ENCODE measurements at places on chromosomes 2 and 18.

GRCh38 chr2:112958428-112959108, 19.2 kb upstream of the IL36G start:
- no peak for DNase-seq

- DNase-seq: no peak
Observed at GRCh38 chr2:236659758-236660150, 90.1 kb downstream of the ACKR3 start.

- no peak for DNase-seq
Observed at GRCh38 chr18:43934781-43935471, 657.6 kb upstream of the SYT4 start.

DNA sequence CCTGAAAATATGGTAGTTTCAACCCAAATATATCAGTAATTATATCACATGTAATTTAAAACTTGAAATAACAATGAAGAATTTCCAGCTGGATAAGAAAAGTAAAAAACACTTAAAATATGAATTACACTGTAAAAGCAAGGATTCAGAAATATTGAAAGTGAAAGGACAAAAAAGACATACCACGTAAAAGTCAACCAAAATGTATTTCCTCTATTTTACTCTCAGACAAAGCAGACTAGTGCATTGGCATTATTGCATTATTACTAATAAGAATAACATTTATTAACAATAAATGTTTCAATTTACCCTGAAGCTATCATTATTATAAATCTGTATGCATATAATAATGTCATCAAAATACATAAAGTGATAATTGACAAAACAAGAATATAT, 445.1 kb upstream of the TRIB2 start:
- DNase-seq: no peak

- DNase-seq: no peak
Observed at GRCh38 chr18:68083776-68084175, 567.3 kb upstream of the DSEL start.

DNA sequence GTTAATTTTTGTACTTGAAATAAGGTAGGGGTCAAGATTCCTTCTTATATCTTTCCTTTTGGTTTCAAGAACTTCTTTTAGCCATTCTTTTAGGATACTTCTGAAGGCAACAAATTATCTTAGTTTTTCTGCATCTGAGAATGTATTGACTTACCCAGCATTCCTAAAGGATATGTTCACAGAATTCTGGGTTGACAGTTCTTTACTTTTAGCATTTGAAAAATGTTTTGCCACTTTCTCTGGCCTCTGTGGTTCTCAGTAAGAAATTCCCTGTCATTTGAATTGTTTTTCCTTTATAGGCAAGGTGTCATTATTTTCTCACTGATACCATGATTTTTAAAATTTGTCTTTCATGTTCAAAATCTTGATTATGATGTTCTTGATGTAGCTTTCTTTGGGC, 162.4 kb downstream of the GALNT1 start:
- DNase-seq: no peak

- no peak for DNase-seq
Observed at GRCh38 chr18:41162781-41163180, 792.3 kb upstream of the PIK3C3 start.

DNA sequence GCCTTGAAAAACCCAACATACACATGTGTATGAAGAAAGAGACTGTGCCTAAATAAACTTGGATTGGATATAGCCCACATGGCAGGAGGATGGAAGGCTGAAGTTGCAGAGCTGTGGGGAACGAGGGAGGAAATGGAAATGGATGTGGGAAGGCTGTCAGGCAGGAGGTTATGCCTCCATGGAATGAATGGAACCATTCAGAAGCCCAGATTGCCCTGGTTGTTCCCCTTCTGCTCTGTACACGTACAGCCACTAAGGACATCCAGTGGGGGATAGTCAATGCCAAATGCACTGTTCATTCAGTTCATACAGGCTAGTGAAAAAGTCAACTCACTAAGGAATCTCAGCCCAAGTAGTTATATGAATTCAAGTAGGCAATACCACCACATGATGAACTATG, 463.7 kb downstream of the TNS1 start:
- DNase-seq: no peak

- no peak for DNase-seq
Observed at GRCh38 chr18:39611381-39612100, 2045.9 kb upstream of the CELF4 start.

DNA sequence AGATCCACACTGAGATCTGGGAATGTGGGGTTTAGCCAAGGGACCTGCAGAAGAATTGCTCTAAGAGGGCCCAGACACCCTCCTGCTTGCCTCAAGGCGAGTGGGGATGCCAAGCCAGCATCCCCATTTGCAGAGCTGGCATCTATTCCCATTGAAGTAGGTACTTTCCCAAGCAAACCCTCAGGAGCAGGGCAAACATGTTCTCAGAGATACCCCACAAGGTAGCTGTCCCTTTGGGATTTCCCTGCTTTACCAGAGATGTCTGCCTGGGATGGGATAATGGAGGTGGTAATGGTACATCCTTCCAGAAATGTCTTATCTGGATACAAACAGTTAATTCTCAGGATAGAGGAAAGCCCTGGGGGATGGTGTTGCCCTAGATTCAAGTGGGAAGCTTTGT, 51.2 kb downstream of the GYPC start:
- no peak for DNase-seq

GRCh38 chr2:64626146-64626809, 27.4 kb downstream of the SERTAD2 start:
- no peak for DNase-seq

GRCh38 chr2:134674687-134675086, 44.1 kb downstream of the TMEM163 start:
- DNase-seq: no peak

DNA sequence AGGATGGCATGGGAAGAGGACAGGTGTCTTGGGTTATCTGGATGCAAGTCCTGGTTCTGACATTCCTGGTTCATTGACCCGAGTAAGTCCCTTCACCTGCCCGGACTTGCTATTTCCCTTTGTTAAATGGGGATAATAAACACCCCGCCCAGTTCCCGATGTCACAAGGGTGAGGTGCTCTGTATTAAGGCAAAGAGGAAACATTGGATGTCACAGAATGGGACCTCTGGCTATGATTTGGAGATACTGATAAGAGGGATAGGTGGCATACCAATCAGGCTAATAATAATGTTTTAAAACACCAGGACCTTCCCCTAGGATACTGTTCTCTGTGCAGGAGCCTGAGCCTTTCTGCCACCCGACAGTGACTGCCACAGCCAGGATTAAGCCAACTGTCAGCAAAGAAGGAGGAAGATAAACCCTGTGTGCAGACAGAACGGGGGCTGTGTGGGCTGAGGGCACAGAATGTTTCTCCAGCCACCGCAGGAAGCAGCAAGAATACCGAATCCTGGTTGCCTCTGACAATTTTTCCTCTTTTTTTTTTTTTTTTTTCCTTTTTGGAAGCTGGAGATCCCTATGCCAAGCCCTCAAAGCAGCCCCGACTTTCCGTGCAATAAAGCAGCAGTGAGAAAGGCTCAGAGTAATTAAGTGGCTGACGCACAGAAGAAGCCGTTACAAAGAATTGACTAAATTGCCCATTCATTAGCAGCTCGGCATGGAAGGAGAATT, 336.6 kb downstream of the SMAD2 start:
- no peak for DNase-seq
